ENCODE measurements at places on chromosomes 1 and 21.

GRCh38 chr1:43121256-43121900 is 50.7 kb downstream of the EBNA1BP2 start:
- DNase-seq: peak; percentile 22

DNA sequence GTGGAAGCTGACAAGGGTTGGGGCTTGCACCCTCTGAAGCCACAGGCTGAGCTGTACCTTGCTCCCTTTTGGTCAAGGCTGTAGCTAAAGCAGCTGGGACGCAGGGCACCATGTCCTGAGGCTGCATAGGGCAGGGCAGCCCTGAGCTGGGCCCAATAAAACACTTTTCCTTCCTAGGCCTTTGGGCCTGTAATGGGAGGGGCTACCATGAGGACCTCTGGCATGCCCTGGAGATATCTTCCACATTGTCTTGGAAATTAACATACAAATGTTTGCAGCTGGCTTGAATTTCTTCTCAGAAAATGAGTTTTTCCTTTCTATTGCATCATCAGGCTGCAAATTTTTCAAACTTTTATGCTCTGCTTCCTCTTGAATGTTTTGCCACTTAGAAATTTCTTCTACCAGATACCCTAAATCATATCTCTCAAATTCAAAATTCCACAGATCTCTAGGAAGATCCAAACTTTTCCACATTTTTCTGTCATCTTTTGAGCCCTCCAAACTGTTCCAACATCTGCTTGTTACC is 32.9 kb upstream of the TTLL7 start:
- DNase-seq: no peak

- no peak for DNase-seq
Observed at GRCh38 chr1:19384113-19384512, 72.0 kb downstream of the SLC66A1 start.

GRCh38 chr1:21503706-21504377 is 5.4 kb upstream of the ALPL start:
- no peak for DNase-seq

GRCh38 chr1:116255486-116256285 is 117.4 kb upstream of the ATP1A1 start:
- no peak for DNase-seq

- no peak for DNase-seq
Observed at GRCh38 chr1:51328926-51329325, 1.4 kb downstream of the TTC39A start.

DNA sequence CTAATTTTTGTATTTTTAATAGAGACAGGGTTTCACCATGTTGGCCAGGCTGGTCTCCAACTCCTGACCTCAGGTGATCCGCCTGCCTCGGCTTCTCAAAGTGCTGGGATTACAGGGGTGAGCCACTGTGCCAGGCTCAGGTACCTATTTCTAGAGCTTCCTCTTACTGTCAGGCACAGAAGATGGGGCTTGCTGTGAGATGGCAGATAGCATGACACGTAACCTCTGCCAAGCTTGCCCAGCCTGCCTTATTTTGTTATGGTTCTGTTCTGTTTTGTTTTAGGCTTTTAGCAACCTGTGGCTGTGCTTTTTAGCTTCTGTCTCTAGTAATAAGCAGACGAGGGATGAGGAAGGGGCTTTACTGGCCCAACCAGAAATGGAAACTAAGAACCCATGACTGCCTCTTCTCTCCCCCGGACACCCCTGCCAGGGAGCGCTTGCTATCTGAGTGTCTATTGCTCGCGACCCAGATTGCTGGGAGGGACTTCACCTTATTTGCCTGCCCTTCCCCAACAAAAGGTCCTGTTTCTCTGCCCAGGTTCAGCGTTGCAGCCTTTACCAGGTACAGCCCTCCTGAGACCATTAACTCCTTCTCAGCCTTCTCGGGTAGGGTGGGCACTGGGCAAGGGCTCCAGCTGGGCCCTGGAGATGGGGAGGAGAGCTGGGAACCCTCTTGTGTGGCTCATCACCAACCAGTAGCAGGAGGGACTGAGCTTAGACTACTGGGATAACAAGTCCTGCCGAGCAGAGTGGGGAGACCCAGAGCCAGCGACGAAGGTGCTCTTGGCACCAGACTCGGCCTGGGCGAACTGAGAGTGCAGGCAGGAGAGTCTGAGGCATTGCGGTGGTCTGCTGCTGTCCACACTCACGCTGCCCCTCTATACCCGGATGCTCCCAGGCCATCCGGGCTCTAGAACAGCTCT is 13.5 kb upstream of the LGR6 start:
- no peak for DNase-seq

- no peak for DNase-seq
Observed at GRCh38 chr1:202809597-202810159, 1.1 kb upstream of the PCAT6 start.

DNA sequence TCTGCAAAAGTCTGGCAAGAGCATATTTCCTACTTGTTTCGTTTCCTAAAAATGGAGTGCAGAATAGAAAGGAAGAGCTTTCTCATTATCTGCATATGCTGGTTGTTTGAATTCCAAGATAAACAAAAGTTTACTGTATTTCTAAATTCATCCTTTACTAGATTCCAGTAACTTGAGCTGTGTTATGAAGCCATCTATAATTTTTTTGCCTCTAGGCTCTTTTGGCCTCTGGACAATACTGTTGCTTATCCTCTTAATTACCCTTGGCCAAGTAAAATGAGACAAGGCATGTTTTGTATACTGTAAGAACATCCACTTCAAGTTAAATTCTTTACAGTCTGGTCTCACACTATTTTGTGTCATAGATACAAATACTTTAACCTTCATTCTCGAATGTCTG is 45.6 kb upstream of the HFM1 start:
- DNase-seq: no peak

- peak; percentile 28 for DNase-seq
Observed at GRCh38 chr1:219990782-219991510, 55.4 kb downstream of the EPRS1 start.

DNA sequence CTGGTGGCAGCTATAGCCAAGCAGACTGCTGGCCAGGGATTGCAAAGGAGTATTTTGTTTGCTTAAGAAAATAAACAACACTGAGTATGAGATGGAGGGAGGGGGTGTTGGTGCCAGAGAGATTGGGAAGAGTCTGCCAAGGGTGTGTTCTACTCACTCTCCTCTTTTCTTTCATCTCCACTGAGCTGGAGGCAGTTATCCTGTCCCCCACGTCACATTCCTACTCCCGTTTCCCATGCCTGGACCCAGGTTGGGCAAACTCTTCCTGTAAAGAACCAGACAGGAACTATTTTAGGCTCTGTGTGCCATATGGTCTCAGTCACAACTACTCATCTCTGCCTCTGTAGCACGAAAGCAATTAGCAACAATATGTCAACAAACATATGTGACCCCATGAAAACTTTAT is 1.4 kb upstream of the IL24 start:
- peak; percentile 23 for DNase-seq
